NCI-H1048 (cell line): ENCODE measurements at places on chromosomes 12 and 14.

DNA sequence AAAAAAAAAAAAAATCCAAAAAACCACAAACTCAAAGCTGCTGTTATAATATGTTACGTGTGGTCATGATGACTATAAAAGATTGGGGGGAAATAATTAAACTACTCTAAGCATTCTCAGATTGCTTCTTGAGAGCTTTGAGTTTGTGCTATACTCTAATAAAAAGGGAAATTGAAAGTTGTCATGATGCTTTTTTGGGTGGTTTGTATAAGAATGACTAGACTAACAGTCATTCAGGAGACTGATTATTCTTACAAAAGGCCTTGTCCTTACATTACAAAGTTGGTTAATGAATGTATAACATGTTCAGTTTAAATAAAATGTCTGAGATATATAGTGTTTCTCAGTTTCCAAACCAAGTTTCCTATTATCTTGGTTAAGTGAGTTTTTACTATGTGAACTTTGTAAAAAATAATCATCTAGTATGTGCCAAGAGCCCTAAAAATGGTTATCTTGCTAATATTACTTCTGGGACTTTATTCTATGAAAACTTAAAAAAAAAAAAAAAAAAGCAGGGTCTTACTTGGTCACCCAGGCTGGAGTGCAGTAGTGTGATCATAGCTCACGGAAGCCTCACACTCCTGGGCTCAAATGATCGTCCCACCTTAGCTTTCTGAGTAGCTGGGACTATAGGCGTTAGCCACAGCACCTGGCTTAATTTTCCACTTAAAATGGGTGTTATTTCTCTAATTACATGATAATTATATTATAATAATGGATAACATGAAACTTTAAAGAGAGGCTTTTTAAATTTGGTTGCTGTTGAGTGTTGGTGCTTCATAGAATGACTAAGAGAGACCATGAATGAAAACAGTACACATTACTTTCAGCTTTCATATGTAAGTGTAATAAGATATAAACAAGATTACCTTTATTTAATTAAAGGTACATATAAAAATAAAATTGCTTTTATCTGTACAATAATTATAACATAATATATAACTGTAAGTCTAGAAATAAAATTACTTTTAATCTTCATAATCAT lies 459.6 kb upstream of the RGS6 start:
- DNase-seq = no peak

DNA sequence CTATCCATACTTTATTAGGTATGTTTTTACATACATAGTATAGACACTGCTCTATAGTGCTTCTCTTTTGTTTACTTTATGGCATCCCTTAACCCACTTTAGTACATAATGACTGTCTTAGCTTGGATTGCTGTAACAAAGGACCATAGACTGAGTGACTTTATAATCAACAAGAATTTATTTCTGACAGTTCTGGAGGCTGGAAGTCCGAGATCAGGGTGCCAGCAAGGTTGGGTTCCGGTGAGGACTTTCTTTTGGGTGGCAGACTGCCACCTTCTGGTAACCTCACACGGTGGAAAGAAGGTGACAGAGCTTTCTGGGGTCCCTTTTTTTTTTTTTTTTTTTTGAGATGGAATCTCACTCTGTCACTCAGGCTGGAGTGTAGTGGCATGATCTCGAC lies 48.6 kb upstream of the PPM1H start:
- no peak for DNase-seq

- no peak for DNase-seq
Observed at GRCh38 chr12:104709692-104710435, 248.2 kb downstream of the SLC41A2 start.

DNA sequence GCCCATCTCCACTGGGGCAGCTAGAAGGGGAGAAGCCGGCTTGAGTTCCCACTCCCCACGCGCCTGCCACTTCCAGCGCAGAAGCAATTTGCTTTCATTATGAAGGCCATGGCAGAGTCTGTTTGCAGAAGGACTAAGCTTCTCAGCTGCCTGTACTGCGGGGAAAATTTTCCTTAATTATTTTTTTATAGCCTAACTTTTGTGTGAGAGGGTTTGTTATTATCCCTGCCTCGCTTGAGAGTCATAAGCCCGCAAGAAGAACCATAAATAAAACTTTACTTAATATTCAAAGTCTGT lies 56.0 kb upstream of the DLK1 start:
- DNase-seq = no peak

GRCh38 chr12:120230974-120231315 lies 30.0 kb upstream of the RPLP0 start:
- no peak for DNase-seq

GRCh38 chr14:73162251-73162650 lies 25.9 kb downstream of the PSEN1 start:
- DNase-seq = no peak

DNA sequence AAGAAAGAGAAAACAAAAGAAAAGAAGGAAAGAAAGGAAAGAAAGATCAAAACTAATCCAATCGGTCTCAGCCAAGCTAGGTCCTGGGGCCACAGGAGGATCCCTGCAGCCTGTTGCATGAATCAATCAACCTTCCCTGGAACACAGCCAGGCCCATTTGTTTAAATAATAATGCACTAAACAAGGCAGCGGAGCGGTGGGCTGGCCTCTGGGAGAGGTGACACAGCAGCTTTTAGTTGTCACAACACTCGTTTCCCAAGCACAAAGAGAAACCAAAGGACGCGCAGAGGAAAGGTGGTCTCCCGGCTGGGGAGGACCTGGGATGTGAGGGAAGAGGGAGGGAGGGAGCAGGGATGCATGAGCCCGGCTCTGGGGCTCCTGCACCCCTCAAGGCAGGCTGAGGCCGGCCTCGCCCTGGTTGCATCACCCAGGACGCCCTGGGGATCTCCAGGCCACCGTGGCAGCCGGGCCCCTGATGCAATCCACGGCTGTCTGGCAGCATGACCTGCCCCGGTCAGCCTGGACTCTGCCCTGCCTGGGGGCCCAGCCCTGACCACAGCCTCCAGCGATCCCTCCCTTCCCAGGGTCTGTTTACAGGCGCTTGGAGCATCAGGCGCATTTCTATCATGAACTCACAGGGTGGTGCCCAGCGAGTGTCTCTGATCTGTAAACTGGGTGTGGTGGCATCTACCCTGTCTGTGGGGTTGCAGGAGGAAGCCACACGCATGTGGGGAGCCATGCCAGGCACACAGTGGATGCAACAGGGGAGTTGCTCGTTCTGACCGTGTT lies 32.5 kb downstream of the MMP17 start:
- DNase-seq = peak; percentile 76

- DNase-seq = no peak
Observed at GRCh38 chr12:80627782-80628181, 79.7 kb upstream of the MYF6 start.

- no peak for DNase-seq
Observed at GRCh38 chr12:87728931-87729593, 300.1 kb downstream of the C12orf50 start.

DNA sequence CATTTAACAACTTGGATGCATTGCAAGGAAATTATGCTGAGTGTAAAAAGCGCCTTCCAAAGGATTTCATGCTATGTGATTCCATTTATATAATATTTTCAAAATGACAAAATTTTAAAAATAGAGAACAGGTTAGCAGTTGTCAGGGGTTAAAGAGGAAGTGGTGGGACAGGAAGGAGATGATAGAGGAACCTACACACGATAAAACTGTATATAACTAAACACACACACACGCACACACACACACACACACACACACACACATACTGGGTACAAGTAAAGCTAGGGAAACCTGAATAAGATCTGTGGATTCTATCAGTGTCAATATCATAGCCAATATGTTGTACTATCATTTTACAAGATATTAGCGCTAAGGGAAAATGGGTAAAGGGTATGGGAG lies 17.2 kb downstream of the TTC9 start:
- no peak for DNase-seq

GRCh38 chr12:127752802-127753201 lies 514.2 kb upstream of the TMEM132C start:
- DNase-seq = no peak

DNA sequence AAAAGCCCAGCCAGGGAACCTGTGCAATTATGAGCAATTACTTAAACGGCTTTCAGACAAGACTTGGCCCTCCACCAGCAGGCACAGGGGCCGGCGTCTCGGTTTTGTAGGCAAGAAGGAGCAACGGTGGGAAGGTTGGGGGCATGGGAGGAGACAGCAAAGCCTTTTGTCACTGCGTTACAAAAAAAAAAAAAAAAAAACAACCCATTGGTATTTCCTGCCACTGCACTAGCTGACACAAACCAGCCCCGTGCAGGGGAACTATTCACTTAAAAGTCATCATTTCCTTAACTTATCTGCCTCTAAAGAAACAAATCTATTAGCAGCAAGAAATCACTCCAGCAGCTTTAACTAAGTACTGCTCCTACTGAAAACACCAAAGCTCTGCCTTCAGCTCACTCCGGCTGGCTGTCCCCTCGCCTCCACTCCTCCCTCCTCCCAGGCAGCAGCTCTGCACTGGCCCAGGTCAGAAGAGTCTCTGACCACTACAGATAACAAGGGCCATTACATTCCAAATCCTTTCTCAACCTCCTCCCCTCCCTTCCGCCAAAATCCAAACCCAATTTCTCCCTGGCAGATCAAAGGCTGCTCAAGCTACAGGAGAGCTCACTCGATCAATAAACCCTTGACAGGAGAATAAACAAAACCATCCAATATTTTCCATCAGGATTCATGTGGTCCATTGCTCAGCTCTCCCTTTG lies 105.2 kb upstream of the CDKN3 start:
- DNase-seq = no peak

- no peak for DNase-seq
Observed at GRCh38 chr12:74514098-74514872, 23.4 kb upstream of the ATXN7L3B start.

DNA sequence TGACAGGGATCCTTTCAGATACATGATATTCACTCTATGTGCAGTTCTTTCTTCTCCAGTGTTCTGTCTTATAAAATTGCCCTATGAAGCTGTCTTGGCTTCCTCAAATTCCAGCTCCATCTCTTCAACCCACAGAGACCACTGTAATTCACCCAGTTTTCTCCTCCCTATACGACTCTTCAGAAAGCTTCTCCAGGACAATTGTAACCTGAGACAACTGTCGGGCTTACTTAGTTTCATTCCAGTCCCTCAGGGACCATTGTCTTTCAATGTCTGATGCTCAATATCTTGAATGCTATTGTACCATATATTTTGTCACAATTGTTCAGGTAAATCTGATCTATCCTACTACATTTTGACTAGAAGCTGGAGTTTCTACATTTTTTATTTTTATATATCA lies 345.3 kb downstream of the RPL10L start:
- no peak for DNase-seq

DNA sequence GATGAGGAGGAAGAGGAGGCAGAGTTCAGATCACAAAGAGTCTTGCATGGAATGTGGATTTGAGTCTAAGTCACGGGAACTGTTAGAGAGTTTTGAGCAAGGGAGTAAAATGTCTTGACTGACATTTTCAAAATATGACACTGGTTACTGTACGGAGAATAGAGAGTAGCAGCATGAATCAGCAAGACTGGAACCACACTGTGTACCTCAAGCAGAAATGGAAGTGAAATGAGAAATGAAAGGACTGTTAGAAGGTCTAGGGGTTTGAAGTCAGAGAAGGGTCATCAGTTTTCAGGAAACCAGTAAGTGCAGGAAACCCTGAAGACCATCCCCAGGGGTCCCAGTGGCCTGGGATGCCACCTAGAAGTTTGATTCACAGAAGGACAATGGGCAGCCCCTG lies 236.3 kb downstream of the GALC start:
- DNase-seq = no peak

- DNase-seq = no peak
Observed at GRCh38 chr14:29895591-29896083, 32.0 kb downstream of the PRKD1 start.

- DNase-seq = no peak
Observed at GRCh38 chr12:22923768-22924167, 298.8 kb downstream of the ETNK1 start.

GRCh38 chr12:130493951-130494350 lies 156.3 kb downstream of the PIWIL1 start:
- DNase-seq = no peak

GRCh38 chr12:59158066-59158465 lies 237.8 kb upstream of the LRIG3 start:
- no peak for DNase-seq

DNA sequence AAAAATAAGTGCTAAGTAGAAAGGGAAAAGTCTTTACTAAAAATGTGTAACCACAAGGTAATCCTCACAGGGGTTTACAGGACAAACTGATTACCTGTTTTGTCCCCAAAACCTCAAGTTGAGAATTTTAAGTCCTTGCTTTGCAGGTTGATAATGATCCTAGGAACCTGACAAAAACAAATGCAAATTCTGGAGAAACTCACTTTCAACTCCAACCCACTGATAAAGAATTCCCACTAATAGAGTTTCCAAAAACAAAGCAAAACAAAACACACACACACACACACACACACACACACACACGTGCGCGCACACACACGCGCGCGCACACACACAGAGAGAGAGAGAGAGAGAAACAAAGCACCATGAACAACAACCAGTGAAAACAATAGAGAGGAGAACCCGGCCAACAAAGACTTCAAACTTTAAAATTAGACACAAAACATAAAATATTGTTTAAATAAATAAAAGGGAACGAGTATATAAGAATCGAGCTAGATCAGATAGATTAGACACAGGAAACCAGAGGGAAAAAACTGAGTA lies 187.0 kb upstream of the FOXN3 start:
- DNase-seq = no peak

DNA sequence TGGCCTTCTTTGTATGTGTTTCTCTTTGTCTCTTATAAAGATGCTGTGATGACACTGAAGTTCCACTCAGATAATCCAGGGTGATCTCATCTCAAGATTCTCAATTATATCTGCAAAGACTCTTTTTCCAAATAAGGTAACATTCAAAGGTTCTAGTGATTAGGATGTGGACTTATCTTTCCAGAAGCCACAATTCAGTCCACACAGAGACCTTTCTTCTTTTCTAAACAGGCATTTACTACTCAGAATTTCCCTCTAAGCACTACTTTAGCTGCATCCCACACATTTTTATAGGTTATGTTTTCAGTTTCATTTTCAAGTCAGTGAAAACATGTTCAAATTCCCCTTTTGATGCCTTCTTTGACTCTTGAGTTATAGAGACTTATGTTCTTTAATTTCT lies 9.0 kb upstream of the NKX2-1 start:
- no peak for DNase-seq

DNA sequence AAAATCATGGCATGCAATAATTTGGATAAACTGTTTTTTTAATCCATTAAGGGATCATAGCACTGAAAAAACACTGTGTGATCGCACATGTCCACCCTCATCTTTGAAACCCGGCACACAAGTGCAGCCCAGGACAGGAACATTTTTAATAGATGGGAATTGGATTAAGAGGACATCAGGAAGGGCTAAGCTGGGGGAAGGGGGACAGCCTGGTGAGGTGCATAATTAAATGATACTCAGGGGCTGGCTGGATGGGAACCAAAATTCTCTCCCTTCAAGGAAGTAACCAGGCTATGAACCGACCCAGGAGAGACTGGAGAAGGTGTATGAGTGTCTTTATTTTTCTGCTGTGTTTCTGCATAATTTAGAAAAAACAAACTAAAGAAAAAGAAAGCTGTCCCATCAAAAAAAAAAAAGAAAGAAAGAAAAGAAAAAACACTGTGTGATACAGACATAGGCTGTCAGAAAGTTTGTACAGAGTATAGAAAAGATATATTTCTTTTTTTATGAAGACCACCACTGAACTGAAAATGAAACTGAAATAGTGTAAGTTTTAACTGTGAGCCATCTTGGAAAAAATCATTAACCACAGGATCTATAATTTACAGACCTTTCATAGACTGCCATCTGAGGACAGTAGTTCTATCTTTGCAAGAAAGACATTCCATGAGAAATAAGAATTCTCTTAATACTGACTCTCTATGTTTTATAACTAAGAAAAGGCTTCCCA lies 75.1 kb upstream of the SLC38A4 start:
- DNase-seq = no peak

GRCh38 chr12:82651489-82651888 lies 35.2 kb upstream of the TMTC2 start:
- no peak for DNase-seq
